ENCODE measurements at places on chromosomes 3 and 15. TPM values are rescaled to one million over a fixed set of nuclear protein-coding genes. Genes with fewer than 3 reads are reported as not detected.

Gene CCR1
- 1.3 TPM for total RNA-seq

Gene NGRN
- total RNA-seq, result 49.8 TPM

Gene CTXN2
- not detected for total RNA-seq

Gene IQCF5
- not detected for total RNA-seq

DNA sequence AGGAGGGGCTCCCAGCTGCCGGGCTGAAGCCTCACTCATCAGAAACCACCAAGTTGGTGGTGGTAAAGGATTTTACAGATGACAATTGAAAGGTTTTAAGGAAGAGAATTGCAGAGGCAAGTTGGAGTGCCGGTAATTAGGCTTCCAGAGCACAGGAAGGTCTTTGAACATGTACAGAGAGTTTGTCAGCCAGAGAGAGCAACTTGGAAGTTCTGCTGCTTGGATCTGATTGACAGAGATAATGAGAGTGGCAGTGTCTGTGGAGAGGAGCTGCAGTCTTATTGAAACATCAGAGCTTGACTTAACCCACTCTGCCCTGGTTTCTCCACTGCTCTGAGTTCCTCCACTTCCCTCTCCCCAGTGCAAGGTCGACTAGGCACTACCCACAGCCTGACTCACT lies 448.6 kb downstream of the EPHB1 start:
- no peak for DNase-seq

GRCh38 chr3:128415200-128415772 lies 51.4 kb downstream of the DNAJB8 start:
- no peak for DNase-seq

GRCh38 chr3:42036483-42036823 lies 54.7 kb upstream of the TRAK1 start:
- DNase-seq, result peak; percentile 75

DNA sequence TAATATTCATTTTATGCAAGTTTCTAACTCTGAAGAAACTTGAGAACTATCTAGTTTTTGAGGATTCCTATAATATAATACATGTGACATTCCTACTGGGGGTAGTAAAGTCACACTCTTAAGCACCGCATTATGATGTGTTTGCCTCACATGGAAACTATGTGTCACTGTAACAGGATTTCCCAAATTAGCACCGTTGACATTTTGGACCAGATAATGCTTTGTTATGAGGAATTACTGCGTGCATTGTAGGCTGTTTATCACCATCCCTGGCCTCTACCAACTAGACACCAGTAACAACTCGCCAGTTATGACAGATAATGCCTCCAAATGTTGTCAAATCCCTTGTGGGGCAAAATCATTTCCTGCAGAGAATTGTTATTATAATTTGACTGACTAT lies 267.8 kb downstream of the RAP2B start:
- DNase-seq, result no peak

DNA sequence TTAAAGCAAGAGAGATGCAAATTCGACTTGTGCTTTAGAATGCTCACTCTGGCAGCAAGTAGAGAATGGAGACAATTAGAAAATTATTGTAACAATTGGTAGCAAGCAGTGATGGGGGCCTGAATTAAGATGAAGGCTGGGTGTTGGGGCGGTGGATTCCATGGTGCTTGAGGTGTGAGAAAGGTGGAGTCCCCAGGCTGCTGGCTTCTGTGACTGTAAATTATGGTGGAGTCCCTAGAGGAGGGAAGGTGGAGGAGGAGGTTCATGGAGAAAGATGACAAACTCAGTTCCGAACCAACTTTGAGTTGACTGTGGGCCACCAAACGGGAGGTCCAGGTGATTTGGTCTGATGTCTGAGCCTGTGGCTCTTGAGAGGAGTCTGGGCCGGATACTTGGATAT lies 10.7 kb upstream of the SMAD3 start:
- DNase-seq, result no peak

DNA sequence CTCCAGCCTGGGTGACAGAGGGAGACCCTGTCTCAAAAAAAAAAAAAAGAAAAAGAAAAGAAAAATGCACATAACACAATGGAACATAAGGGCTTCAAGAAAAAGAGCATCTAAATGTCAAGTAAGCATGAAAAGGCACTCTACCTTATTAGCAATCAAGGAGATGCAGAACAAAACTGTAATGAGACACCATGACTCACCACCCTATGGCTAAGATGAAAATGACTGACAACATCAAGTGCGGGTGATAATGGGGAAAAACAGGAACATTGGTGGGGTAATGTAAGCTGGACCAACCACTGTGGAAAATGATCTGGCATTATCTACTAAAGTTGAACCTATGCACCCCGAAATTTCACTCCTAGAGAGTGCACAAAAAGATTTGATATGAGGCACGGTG lies 19.6 kb upstream of the NSMCE3 start:
- no peak for DNase-seq

DNA sequence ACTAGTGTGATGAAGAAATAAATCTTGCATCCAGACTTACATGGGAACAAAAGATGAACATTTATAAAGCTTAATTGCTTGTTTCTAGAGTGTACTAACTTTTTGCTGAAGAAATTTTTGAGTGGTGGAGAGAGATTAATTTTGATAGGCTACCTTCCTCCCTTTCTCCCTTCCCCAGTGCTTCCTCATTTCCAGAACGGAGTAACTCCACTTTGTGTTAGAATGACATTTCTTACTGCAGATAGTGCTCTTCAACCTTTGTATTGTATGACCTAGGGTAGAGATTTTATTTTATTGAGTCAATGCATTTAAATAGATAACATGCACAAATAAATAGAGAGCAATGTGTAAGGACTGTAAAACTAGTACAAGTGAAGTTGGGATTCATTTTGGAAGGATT lies 1.9 kb downstream of the ATP1B3 start:
- no peak for DNase-seq

- DNase-seq, result no peak
Observed at GRCh38 chr3:121411523-121411922, 134.3 kb downstream of the POLQ start.

- no peak for DNase-seq
Observed at GRCh38 chr15:51375966-51376640, 34.6 kb downstream of the GLDN start.

DNA sequence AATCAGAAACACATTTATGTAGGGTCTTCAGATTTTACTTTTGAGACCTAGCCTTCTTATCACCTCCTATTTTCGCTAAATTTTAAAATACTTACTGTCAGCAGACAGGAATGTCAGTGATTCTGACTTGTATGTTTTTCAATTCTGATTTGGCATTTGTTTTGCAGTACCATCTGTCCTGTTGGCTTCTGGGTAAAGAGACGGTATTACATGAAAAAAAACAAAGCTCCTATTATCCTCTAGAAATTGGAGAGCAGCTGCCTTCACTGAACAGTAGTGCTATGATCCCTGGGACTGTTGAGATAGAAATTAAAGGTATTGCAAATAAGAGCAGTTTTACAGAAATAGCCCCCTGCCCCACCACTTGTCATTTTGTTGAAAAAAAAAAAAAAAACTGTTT lies 8.4 kb downstream of the ARMC8 start:
- no peak for DNase-seq

DNA sequence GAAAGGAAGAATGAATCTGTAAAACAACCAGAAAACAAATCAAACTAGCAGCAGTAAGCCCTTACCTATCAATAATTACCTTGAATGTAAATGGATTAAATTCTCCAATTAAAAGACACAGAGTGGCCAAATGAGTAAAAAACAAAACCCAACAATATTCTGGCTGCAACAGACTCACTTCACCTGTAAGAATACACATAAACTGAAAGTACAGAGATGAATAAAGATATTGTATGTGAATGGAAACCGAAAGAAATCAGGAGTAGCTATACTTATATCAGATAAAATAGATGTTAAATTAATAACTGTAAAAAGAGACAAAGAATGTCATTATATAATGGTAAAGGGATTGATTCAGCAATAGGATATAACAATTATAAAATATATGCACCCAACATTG lies 514.5 kb upstream of the DPPA4 start:
- DNase-seq, result no peak

DNA sequence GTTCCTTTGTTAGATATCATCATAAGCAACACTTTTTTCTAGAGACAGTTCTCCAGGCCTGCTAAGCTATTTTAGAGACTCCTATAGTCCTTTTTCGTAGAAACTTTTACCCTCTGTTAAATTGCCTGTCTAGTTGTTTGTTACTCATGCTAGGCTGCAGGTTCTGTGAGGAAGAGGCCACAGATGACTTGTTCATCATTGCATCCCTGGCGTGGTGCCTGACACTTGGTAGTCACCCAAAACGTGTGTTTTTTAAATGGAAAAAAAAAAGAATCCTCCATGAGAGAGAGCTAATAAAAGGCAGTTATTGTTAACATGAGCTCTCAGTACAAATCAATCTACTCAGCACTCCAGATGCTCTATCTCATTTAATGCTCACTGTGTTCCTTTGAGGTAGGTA lies 35.1 kb downstream of the CCDC54 start:
- DNase-seq, result no peak

DNA sequence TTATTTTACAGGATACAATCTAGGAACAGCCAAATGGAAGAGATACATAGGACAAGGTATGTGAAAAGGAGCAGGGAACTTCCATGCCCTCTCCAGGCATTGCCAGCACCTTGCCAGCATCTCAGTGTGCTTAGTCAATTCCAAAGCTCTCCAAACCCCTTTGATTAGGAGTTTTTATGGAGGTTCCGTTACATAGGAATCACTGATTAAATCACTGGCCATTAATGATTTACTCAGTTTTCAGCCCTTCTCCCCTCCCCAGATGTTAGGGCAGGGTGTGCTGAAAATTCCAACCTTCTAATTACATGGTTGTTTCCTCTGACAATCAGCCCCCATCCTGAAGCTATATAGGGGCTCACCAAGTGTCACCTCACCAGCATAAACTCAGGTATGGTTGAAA lies 11.5 kb downstream of the MYLK start:
- no peak for DNase-seq

Measured in lower leg skin (tissue), 4 donors.